ENCODE measurements at places on chromosomes 12 and 14. TPM values are rescaled to one million over a fixed set of nuclear protein-coding genes. Genes with fewer than 3 reads are reported as not detected.

Gene ALDH1L2
- 4.2 TPM for total RNA-seq

Gene CPM
- total RNA-seq = not detected

DNA sequence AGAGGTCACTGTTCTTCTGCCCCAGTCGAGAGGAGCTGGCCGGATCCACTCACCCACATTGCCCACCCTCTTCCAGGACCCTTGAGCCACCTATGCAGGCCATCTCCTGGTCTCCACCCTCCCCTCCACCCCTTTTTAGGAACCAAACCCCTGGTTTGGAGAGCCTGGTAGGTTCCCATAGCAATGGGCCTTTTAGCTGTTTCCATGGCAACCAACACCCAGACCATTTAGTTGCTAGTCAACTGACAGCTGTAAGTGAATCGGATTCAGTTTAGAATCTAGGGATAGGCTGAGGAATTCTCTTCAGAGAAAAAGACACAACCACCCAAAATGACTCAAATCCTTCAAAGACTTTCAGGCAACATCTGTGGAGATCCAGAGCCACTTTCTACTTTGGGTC is 16.5 kb downstream of the NPC2 start:
- no peak for DNase-seq

DNA sequence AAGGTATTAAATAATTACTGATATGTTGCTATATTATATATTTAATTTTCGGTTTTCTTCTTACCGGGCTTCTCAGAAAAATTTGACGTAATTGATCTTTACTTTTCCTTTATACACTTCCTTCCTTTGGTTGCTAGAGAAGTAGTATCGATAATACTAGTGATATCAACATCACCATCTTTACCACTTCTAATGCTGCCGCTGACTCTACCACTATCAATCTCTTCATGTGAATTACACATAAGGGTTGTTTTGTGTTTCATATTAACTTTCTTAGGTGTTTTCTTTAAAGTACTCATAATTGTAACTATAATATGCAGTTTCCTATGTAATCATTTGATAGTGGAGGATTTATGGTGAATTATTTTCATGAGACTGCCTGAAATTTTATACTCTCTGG is 30.9 kb upstream of the KLRF1 start:
- no peak for DNase-seq

GRCh38 chr12:100229036-100229635 is 28.5 kb downstream of the ACTR6 start:
- DNase-seq = no peak

All from neural crest cell (in vitro differentiated cells).